Karpas-422 (cell line): ENCODE measurements at places on chromosomes 5 and 9. TPM values are rescaled to one million over a fixed set of nuclear protein-coding genes. Genes with fewer than 3 reads are reported as not detected.

- no peak for DNase-seq
- H3K4me1 ChIP-seq: no peaks in the 10 kb centered on the region
- no peaks in the 10 kb centered on the region for H3K27me3 ChIP-seq
- no peaks in the 10 kb centered on the region for H3K36me3 ChIP-seq
- H3K4me3 ChIP-seq: no peak overlapping the region
Observed at GRCh38 chr9:26462751-26463150, 429.9 kb downstream of the CAAP1 start.

CTXN3 gene
- total RNA-seq: not detected in 2 replicates

DNA sequence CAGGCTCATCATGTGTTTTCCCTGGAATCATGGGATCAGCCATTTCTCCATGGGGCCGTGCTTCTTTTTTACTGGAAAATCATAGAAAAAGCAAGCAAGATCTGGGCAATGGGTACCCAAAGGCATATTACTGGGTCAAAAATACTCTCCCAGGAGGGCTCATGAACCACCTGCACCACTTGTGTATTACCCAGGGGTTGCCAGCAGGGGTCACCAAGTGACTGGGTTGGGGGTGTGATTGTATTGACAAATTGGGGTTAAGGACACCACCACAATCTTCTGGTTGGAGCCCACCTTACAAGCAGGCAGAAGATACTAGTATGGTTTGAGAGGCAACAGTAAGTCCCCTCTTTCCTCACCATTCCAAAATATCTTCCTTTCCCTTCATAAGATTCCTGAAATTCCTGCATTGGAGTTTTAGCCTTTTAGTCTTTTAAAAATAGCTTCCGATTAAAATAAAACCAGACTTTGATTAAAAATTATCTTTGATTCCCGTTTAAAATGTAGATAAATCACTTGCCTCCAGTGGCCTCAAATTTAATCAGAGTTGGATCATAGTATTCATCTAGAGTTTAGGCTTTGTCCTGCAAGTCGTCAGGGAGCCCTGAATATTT, 603.3 kb downstream of the KIF4B start:
- H3K4me1 ChIP-seq: no peaks in the 10 kb centered on the region
- no peak overlapping the region for H3K27ac ChIP-seq
- H3K4me3 ChIP-seq: no peak overlapping the region
- peak; percentile 84 for DNase-seq
- no peaks in the 10 kb centered on the region for H3K27me3 ChIP-seq
- H3K36me3 ChIP-seq: no peaks in the 10 kb centered on the region

DNA sequence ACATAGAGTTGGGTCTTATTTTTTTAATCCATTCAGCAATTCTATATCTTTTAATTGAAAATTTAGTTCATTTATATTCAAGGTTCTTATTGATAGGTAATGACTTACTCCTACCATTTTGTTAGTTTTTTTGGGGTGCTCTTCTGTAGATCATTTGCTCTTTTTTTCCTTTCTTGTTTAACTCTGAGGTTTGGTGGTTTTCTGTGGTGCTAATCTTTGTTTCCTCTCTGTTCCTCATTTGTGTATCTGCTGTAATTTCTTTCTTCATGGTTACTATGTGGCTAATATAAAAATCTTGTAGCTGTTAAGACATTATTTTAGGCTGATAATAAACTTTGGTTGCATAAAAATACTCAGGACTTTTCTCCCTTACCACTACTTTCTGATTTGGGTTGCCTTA, 181.6 kb upstream of the DMRTA1 start:
- DNase-seq: no peak
- no peak overlapping the region for H3K27ac ChIP-seq
- no peaks in the 10 kb centered on the region for H3K27me3 ChIP-seq
- no peak overlapping the region for H3K4me3 ChIP-seq
- H3K4me1 ChIP-seq: no peaks in the 10 kb centered on the region
- no peaks in the 10 kb centered on the region for H3K36me3 ChIP-seq

FOXD4 gene
- total RNA-seq: 0.93 and 2.4 TPM in 2 replicates

DNA sequence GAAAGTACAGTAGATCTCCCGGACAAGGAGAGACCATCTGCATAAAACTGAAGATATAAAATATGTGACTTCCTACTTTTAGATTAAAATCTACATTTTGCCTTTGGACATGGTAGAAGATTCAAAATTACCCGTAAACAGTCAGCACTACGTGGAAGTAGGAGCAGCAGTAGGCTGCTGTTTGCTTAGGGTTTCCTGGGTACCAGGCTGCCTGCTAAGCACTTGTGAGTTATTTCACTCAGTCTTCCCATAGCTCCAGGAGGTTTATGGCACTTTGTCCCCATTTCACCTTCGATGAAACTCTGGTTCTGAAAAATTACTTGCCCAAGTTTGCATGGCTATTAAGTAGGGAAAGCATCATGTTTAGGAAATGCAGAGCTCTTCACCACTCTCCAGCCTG, 92.6 kb downstream of the STK32A start:
- DNase-seq: no peak
- H3K27me3 ChIP-seq: no peaks in the 10 kb centered on the region
- no peak overlapping the region for H3K27ac ChIP-seq
- H3K36me3 ChIP-seq: no peaks in the 10 kb centered on the region
- no peaks in the 10 kb centered on the region for H3K4me1 ChIP-seq

GRCh38 chr5:58317009-58317408, 142.9 kb downstream of the PLK2 start:
- no peaks in the 10 kb centered on the region for H3K27me3 ChIP-seq
- DNase-seq: no peak
- H3K36me3 ChIP-seq: no peaks in the 10 kb centered on the region
- H3K27ac ChIP-seq: no peak overlapping the region
- no peak overlapping the region for H3K4me3 ChIP-seq
- no peaks in the 10 kb centered on the region for H3K4me1 ChIP-seq

SPAAR gene
- not detected in 2 replicates for total RNA-seq

AKNA gene
- total RNA-seq: 77.9 and 122 TPM in 2 replicates

DNA sequence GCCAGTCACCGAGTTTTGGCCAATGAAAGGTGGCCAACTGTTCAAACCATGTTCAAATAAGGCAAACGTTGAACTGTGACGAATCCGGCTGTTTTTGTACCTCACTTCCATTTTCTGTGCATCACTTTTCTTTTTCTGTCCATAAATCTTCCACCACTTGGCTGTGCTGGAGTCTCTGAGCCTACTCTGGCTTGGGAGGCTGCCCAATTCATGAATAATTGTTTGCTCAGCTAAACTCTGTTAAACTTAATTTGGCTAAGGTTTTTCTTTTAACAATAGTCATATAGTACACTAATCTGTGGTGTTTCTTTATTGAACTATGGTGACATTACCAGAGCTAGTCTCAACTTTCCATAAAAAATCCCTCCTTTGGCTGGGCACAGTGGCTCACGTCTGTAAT, 11.3 kb downstream of the NIM1K start:
- H3K27me3 ChIP-seq: no peaks in the 10 kb centered on the region
- H3K36me3 ChIP-seq: no peaks in the 10 kb centered on the region
- DNase-seq: no peak
- peak overlapping the region; percentile 78; the same call in 1 of the 2 replicates for H3K27ac ChIP-seq
- H3K4me3 ChIP-seq: no peak overlapping the region
- peaks cover 12% of the 10 kb centered on the region for H3K4me1 ChIP-seq

DNA sequence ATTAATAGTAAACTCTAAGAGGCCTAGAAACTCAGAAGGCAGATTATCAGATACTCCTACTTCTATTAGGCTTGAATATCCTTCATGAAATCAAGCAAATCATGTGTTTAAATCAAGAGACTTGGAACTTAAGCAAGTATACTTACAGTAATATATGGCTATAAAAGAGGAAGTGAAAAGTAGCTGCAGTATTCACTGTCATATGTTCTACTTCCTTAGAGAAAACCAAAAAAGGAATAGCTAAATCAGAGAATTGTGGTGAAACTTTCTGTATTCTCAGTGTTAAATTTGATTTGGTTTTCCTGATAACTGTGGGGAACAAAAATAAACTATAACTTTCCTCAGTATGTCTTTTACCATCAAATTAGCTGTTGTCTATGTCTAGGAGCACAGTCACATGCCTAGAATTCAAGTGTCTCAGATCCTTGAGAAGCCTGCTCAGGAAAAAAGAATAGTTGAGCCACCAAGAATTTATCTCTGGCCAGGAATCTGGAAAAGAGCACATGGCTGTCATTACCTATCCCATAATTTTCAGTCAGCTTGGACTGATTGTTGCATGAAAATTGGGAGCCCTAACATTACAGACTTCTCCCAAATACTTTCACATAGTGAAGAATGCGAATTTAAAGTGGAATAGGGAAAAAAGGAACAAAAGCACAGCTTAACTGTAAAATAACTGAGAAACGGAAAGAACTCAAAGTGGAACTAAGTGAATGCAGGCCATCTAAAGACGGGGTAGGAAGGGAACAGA, 1.7 kb downstream of the FKBP15 start:
- DNase-seq: peak; percentile 77
- peaks cover 11% of the 10 kb centered on the region for H3K36me3 ChIP-seq
- peak overlapping the region; percentile 90 for H3K4me3 ChIP-seq
- H3K4me1 ChIP-seq: peaks cover 58% of the 10 kb centered on the region
- H3K27me3 ChIP-seq: no peaks in the 10 kb centered on the region
- peak overlapping the region; percentile 92 for H3K27ac ChIP-seq

TAS2R1 gene
- total RNA-seq: not detected in 2 replicates

TOMM5 gene
- total RNA-seq: 262 and 265 TPM in 2 replicates

DNA sequence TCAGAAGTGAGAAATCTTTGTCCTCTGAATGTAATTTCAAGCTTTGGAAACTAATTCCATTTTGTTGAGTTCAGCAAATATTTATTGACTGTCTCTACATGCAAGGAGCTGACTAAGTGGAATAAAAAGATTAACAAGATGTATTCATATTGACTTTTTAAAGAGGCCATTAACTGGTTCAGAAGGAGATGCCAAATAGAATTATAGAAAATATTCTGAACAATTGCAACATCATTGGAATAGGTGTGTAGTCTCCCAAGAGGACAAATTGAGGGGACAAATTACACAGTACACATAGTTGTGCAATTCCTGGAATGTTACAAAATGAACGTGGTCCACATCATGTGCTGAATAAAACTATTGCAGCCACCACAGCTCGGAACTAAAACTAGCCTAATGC, 224.2 kb downstream of the NPR3 start:
- no peaks in the 10 kb centered on the region for H3K27me3 ChIP-seq
- H3K36me3 ChIP-seq: no peaks in the 10 kb centered on the region
- H3K27ac ChIP-seq: no peak overlapping the region
- H3K4me3 ChIP-seq: no peak overlapping the region

DNA sequence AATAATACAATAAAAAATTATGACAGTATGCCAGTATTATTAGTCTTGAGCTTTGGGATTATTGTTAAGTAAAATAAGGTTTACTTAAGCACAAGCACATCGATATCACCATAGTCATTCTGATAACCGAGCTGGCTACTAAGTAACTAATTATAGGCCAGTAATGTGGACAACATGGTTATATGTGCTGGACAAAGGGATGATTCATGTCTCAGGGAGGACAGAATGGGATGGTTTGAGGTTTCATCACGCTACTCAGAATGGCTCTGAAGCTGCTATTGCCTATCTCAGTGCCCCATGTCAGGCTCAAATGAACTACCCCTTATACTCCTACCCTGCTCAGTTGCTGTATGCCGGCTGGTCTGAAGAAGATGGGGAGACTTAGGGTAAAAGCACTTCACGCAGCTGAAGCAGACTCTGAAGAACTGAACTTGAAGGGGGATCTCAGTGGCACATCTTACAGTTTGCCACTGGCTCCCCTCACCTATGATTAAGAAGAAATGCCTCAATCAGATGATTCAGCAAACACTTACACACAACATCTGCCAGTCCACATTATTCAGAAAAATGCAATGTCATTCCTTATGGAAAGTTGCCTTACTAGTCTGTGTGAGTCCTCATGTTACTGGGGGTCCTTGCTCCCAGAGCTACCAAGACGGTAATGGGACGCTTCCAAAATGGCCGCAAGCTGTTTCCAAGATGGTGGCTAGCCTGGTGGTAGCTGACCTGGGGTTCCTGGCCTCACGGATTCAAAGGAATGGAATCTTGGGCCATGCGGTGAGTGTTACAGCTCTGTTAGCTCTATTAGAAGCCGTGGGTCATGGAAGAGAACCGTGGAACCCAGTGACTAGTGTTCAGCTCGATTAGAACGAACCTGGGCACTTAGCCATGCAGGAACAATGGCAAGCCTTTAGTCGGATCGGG, 1098.6 kb downstream of the TAF11L14 start:
- no peak for DNase-seq
- no peaks in the 10 kb centered on the region for H3K36me3 ChIP-seq
- H3K4me1 ChIP-seq: no peaks in the 10 kb centered on the region
- H3K4me3 ChIP-seq: no peak overlapping the region

DNA sequence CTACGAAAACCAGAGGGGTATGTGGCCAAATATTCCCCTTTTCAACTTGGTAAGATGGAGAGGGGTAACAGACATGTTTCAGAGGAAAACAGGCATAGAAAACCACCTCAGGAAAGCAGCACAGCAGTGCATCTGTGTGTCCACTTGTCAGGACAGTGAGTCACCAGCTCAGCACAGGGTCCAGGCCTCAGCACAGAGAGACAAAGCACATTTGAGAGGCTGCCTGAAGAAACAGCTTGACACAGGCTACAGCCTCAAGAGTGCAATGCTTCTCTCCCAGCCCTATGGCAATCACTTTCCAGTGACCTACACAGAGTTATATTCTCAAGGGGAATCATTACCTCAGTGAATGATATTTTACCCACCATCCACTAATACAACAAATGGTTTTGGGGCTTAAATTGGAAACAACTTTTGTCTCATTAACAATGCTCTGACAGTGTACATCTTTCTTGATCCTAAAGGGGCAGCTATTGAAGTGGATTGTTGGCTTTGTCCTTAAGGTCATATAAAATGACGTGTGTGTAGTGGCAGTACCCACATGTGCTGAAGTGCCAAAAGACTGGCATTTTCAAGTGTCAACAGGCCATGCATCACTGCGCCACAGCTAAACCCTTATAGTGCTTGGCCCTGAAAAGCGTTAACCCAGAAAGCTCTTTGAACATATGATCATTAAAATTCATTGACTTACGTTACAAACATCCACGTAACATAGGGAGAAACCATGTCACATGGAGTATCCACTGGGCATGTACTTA, 46.4 kb downstream of the ERMP1 start:
- peaks cover 16% of the 10 kb centered on the region for H3K4me1 ChIP-seq
- peaks cover 43% of the 10 kb centered on the region for H3K36me3 ChIP-seq
- no peak overlapping the region for H3K4me3 ChIP-seq
- no peak overlapping the region for H3K27ac ChIP-seq

DMRT3 gene
- total RNA-seq: not detected in 2 replicates

HTR1A gene
- total RNA-seq: not detected in 2 replicates

DNA sequence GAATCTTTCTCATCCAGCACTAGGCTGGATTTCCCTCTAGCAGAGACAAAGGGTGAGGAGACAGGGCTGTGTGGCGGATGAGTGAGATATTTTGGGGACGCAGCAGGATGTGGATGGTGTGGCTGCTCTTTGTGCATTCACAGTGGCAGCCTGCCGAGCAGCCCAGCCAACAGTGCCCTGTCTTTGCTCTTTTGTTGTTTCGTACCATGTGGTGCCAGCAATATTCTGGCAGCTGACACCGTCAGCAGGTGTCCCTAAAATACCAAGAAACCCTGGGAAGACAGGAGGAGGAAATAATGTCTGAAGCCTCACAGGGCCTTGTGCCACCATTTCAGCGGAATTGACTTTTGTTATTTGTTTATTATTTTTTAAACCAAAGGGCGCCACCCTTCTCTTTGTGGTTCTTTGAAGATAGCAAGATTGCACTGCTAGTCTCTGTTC, 141.4 kb downstream of the CCDC192 start:
- H3K4me1 ChIP-seq: peaks cover 79% of the 10 kb centered on the region
- peak overlapping the region; percentile 86 for H3K27ac ChIP-seq
- no peak overlapping the region for H3K4me3 ChIP-seq
- H3K27me3 ChIP-seq: no peaks in the 10 kb centered on the region

- no peak for DNase-seq
- no peaks in the 10 kb centered on the region for H3K27me3 ChIP-seq
Observed at GRCh38 chr5:110644357-110644756, 82.1 kb downstream of the TMEM232 start.

GTF2H2 gene
- total RNA-seq: 36.2 and 62.7 TPM in 2 replicates

- H3K4me3 ChIP-seq: peak overlapping the region; percentile 77
- peaks cover 13% of the 10 kb centered on the region for H3K4me1 ChIP-seq
- H3K27ac ChIP-seq: no peak overlapping the region
- H3K36me3 ChIP-seq: no peaks in the 10 kb centered on the region
- DNase-seq: peak; percentile 40
Observed at GRCh38 chr9:127611603-127611898, 526 bp upstream of the STXBP1 start.
